RCC 7860 (cell line): ENCODE measurements at places on chromosomes 1 and 21.

GRCh38 chr1:102627145-102627544, 481.2 kb downstream of the COL11A1 start:
- no peak for DNase-seq

GRCh38 chr21:44884097-44884496, 10.6 kb upstream of the PTTG1IP start:
- DNase-seq = no peak

- no peak for DNase-seq
Measured at GRCh38 chr21:32613436-32614043, 1.4 kb upstream of the CFAP298 start.

GRCh38 chr1:88647749-88648415, 36.2 kb upstream of the PKN2 start:
- no peak for DNase-seq

DNA sequence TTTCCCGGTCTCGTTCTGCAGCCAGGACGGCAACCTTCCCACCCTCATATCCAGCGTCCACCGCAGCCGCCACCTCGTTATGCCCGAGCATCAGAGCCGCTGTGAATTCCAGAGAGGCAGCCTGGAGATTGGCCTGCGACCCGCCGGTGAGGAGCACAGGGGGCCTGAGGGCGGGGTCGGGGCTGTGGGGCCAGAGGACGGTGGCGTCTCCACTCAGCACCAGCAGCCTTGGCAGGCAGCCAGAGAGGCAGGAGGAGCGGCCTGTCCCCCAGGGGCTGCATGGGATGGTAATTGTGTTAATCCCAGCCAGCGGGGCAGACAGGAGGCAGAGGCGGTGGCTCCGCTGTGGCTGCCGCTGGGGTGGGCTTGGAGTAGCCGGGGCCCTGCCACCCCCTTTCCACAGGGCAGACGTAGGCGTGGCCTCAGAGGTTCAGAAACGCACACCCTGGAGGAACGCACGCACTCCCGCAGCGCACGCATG, 12.1 kb downstream of the SAMD11 start:
- DNase-seq = no peak

- no peak for DNase-seq
Measured at GRCh38 chr1:235401251-235401650, 34.0 kb downstream of the TBCE start.

- DNase-seq = peak; percentile 57
Measured at GRCh38 chr1:215273838-215274516, 191.4 kb downstream of the KCNK2 start.

DNA sequence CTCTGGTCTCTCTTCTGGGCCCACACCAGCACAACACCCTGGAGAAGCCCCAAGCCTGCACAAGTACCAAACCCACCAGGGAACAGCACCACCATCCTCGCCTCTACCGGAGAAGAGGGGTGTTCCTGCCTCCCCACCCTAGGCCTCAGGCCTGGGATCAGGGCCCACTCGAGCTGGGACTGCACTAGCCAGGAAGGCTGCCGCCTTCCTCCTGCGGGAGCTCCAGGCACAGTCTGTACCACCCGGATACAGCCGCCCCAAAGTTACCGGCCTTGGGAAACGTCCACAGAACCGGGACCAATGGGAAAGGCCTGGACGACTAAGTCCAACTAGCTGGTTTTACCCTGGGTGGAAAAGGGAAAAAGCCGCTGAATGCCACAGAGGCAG, 3.4 kb downstream of the TAL1 start:
- no peak for DNase-seq

DNA sequence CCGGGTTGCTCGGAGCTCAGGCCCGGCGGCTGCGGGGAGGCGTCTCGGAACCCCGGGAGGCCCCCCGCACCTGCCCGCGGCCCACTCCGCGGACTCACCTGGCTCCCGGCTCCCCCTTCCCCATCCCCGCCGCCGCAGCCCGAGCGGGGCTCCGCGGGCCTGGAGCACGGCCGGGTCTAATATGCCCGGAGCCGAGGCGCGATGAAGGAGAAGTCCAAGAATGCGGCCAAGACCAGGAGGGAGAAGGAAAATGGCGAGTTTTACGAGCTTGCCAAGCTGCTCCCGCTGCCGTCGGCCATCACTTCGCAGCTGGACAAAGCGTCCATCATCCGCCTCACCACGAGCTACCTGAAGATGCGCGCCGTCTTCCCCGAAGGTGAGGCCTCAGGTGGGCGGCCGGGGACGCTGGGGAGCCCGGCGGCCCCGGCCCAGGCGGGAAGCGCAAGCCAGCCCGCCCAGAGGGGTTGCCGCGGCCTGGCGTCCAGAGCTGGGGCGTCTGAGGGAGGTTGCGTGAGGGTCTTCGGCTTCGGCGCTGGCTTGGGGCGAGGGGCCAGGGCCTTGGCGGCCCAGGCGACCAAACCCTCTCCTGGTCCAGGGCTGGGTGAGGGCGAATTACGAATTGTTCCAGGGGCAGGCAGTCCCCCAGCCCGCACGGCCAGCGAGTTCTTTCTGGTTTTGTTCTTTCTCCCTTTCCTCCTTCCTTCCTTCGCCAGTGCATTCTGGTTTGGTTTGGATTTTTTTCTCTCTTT, 805 bp downstream of the SIM2 start:
- DNase-seq = no peak

GRCh38 chr1:228753786-228754360, 18.6 kb downstream of the RHOU start:
- DNase-seq = no peak

DNA sequence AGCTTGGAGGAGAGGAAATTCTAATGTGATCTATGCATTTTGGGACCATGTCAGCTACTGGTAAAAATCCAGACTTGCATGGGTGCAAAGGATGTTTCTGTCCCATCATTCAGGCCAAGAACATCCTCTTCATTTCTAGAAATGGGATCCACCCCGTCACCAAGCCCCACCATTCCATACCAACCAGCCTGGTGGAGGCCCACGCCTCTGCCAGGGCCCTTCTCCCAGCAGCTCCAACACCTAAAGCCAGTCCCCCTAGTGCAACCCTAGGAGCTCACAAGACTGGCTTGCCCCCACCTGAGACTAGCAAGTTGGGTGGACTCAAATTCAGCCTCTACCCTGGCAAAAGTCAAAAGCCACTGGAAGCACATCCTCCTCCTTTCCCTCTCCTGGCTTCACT, 1.9 kb downstream of the ARHGEF11 start:
- DNase-seq = no peak

DNA sequence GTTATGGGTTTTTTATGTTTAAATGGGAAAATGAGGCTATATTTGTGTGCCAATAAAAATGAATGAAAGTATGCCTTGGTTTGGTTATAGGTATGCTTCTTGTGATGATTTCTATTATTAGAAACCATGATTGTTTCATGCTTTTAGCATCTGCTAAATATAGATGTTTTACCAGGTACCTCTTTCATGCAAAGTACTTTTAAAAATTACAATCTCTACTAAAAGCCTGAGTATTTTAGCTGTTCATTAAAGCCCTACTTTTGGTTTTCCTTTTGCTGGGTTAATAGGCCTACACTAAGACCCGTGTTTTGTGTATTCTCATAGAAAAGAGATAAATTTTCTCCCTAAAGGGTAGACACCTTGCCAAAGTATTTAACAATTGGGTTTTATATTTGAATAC, 32.0 kb downstream of the MTF2 start:
- no peak for DNase-seq

DNA sequence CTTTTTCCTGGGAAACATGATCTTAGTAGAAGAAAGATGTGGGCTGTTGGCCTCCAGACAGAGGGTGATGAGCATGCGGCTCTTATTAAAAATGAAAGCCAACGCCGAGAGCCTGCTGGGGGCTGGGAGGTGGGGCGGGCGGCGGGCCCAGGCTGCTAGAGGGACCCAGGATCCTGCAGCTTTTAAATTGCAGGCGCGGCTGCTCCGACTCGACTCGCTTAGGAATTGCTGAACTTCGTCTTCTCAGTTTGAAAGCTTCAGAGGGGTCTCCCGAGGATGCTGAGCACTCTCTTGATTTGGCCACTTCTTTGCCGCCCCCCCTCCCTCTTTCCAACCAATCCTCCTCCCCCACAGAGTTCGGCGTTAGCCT, 1.2 kb downstream of the AGPAT3 start:
- DNase-seq = no peak

DNA sequence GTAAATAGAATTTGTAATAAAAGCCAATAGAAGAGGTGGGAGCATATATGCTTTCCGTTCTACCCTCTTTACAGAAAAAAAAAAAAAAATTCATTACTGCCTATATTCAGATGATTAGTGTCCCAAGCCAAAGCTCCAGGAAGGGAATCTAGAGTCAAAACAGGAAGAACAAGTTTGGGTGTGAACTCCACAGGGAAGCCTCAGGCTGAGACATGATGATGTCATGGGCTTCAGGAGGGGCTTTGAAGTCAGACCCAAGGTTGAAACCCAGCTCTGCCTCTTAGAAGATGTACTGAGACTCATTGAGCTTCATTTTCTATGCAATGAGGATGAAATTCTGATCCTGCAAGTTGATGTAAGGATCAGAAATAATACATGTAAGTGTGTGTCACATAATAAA, 250.0 kb upstream of the ADGRL2 start:
- DNase-seq = no peak

DNA sequence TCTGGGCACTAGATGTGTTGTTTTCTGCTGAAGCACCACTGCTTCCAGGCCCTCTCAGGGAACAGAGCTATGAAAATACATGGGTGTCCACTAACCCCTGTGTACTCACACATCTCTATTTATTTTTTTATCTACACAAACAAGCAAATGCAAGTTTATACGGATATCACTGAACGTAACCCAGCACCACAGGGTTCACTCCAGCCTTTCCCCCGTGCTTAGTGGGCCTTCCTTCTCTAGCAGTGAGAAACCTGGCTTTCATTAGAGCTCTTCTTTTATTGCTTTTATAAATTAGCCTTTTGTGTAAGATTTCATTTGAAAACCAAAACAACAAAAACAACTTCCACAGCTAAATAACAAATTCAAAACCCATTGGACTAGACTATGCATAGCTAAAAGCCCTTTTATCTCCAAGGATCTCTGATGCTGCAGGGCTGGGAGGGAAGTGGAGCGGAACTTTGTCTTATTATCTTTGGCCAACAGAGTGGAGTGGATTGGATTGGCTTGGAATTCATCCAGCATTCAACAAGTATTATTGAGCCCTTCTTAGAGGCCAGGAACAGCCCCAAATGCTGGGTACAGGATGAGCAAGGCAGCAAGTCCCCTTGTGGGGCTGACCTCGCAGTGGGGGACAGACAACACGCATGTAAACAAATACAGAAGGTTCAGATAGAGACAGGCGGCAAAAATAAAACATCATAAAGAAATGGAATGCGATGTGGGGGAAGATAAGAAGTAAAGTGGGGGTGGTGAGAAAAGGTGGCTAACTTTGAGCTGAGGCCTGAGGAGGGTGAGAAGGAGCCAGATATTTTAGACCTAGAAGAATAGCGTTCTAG, 371.8 kb upstream of the POU3F1 start:
- no peak for DNase-seq

- no peak for DNase-seq
Measured at GRCh38 chr1:179510038-179510437, 65.7 kb downstream of the NPHS2 start.

- no peak for DNase-seq
Measured at GRCh38 chr1:206117151-206117948, at the start of gene AVPR1B. TSS of gene AVPR1B (minus strand) at chr1:206117388. CDS start at chr1:206116890, 498 bp downstream.

DNA sequence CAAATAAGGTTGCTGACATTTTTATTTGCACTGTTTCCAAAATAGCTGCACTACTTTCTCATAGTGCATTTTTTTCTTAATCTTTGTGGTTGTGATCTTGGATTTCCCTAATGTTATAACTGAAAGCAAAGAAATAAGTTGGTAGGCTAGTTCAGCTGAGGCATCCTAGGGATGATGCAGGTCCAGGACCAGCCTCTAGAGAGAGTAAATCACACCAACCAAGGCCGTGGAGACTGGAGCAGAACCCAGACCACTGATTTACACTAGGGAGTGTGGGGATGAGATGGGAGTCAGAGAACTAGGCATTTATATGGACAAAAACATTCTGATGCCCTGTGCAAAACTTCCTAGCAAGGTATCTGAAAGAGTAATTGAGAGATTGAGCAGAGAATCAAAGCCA, 104.5 kb downstream of the URB2 start:
- DNase-seq = no peak

DNA sequence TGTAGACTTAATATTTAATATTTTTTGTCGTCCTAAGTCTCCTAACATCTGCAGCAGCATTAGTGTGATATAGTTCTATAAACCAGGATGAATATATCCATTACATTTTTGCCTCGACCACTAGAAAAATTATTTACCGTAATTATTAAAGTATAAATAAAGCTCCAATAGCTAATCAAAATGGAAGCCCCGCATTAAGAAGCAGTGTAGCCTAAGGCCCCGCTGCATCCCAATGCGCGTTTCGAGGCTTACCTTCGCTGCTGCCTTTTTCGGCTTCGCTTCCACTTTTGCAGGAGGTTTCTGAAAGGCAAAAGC, 891 bp downstream of the HMGN1 start:
- no peak for DNase-seq

DNA sequence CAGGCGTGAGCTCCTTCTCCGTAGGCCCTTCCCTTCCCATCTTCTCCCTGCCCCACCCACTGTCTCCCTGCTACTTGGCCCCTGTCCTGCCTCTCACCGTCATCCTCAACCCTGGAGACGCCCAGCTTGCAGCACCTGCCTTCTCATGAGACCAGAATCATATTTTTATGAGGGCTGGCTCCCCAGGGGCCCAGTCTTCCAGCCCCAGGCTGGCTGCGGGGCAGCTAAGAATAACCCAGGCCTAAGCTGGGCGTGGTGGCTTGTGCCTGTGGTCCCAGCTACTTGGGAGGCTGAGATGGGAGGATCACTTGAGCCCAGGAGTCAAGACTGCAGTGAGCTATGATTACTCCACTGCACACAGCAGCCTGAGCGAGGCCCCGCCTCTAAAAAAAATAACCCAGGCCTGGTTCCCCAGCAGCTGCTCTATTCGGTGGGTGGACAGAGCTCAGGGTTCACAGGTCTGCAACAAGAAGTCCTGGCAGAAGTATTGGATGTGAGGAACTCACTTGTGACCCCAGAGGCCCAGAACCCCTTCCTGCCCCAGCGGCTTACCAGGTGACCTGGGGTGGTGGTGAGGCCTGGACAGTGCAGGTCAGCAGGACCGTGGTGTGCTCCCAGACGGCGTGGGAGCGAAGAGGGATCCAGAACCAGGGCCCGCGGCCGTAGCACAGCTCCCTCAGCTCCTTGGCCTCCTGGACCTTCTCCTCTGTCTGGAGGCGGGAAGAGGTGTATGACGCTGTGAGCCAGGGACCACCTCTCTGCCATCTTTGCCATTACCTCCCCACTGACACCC, 6.4 kb downstream of the MYOM3 start:
- DNase-seq = no peak
